ENCODE measurements at places on chromosomes 4 and X. TPM values are rescaled to one million over a fixed set of nuclear protein-coding genes. Genes with fewer than 3 reads are reported as not detected.

GRCh38 chr4:19675172-19675811, 576.4 kb upstream of the SLIT2 start:
- no peak for DNase-seq

Gene ATP2B3
- total RNA-seq = not detected

GRCh38 chr4:19063662-19064061, 1042.1 kb upstream of the LCORL start:
- peak; percentile 65 for DNase-seq

DNA sequence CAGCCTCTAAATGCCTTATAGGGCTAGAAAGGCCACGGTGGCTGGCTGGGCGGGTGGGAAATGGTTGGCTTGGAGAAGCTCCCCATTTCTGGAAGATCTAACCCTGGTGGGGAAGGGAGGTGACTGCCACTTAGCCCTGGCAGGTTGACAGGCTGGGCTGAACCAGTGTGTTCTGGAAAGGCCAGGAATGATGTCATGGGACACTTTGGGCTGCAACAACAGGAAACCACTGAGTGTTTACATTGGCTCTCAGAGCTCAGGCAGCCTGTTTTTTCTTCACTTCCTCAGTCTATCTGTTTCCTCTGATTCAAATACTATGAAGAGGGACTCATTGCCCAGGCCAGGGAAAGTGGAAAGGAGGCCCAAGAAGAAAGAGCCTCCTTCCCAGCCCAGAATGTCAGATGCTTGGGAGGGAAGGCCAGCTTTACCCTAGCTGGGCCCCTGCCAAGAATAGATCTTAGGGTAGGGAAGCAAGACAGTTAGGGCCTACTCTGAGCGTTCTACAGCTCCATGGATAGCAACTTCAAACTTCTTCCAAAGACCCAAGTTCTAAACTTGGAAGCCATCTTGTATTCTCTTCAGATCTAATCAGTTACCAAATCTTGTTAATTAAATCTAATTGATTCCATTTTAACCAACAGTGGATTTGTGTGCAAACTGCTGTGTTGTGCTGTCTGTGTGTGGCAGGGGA, 65.8 kb upstream of the MSN start:
- no peak for DNase-seq

DNA sequence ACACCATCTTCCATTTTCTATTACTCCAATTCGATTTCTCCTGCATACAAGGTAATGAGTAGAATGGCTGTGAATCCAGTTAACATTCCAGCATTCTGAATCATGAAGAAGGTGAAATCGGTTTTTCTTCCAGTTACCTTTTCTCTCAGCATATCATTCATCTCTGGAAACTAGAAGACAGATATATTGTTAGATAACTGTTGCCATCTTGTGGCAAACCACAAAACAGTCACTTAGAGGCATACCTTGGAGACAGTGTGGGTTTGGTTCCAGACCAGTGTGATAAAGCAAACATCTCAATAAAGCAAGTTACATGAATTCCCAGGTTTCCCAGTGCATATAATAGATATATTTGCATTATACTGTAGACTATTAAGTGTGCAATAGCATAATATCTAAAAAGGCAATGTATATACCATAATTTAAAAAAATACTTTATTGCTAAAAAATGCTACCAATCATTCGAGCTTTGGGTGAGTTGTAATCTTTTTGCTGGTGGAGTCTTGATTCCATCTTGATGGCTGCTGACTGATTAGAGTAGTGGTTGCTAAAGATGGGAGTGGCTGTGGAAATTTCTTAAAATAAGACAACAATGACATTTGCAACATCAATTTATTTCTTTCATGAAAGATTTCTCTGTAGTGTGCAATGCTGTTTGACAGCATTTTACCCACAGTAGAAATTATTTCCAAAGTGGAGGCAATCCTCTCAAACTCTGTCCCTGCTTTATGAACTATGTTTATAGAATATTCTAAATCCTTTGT, 82.1 kb downstream of the SLC39A8 start:
- DNase-seq = no peak

DNA sequence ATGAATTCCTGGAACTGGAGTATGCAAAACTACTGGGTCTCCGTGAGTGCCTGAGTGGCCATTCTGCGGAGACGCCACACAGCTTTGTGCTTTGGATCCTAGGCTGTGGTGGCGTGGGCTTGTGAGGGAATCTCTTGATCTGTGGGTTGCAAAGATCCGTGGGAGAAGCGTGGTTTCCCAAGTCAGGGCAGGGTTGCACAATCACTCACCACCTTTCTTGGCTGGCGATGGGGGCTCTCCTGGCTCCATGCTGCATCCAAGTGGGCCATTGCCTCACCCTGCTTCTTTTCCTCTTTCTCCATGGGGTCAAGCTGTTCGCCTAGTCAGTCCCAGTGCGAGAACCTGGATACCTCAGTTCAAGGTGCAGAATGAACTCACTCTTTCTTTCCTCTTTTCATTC, 62.5 kb downstream of the SLAIN2 start:
- DNase-seq = no peak

- DNase-seq = no peak
These were observed 144.5 kb downstream of the NAP1L3 start for GRCh38 chrX:93528917-93529316.

- DNase-seq = peak; percentile 80
These were observed 189.1 kb upstream of the C1QTNF7 start for GRCh38 chr4:15238720-15239119.

Gene LIMCH1
- 7.9 TPM for total RNA-seq

Gene STPG2
- 0.13 TPM for total RNA-seq

Gene SAP30
- 37.6 TPM for total RNA-seq

Gene SCRG1
- total RNA-seq = not detected

- peak; percentile 94 for DNase-seq
These were observed at the start of gene GABRQ for GRCh38 chrX:152637649-152638442. GABRQ (plus strand) TSS chrX:152637895; CDS start chrX:152638203, 308 bp downstream.

All from endodermal cell (in vitro differentiated cells).